ENCODE measurements at places on chromosomes 4 and X. TPM values are rescaled to one million over a fixed set of nuclear protein-coding genes. Genes with fewer than 3 reads are reported as not detected.

The PRIMPOL gene
- total RNA-seq = 14.7 TPM

The DOCK11 gene
- total RNA-seq = 28.6 TPM

GRCh38 chr4:42965326-42965725, 72.8 kb downstream of the GRXCR1 start:
- no peak for DNase-seq

DNA sequence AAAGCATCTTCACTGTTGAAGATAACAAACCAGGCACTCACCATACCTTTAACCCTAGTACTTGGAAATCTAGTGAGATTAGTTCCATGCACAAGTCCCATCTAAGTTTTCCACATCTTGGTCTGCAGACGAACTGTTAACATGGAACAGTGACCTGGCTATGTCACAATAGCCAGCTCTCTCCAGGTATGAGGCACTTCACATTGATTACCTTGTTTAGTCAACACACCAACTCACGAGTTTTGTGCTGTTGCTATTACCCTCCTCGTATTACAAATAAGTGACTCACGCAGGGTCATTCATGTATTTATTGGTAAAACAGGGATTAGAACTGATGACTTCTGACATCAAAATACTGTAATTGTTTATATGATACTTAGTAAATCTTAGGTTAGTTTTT, 36.4 kb upstream of the FRAS1 start:
- DNase-seq = no peak

DNA sequence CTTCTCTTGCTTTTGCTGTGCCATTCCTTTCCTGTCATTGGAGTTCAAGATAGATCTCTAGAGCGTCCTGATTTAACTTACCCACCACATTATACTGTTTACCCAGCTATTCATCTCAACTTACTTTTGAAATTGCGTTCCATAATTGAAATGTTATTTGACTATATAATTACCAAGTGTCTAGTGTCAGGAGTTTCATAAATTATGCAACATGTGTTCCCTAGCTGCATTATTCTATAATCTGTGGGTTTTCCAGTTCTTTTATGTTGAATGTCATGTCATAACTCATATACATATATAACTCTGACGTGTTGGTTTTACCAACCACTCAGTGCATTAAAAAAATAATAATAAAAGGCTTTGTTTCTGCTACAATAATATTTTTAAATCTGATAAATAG, 285.9 kb upstream of the ARSJ start:
- DNase-seq = no peak

All from activated CD4-positive, alpha-beta T cell treated with anti-CD3 and anti-CD28 coated beads, Interleukin-2, amount 10 ng/mL, durations not matched to agents 24 days and 14 days (primary cell).